ENCODE measurements at places on chromosomes 4 and X. TPM values are rescaled to one million over a fixed set of nuclear protein-coding genes. Genes with fewer than 3 reads are reported as not detected.

- peak; percentile 5 for DNase-seq
Observed at GRCh38 chrX:39456894-39457604, 640.7 kb downstream of the BCOR start.

GRCh38 chrX:1788300-1788911 is 173.5 kb downstream of the ASMT start:
- no peak for DNase-seq

- no peak for DNase-seq
Observed at GRCh38 chr4:40747207-40747835, 2.4 kb upstream of the NSUN7 start.

TRIM61 gene
- 1.2 TPM for total RNA-seq

DNA sequence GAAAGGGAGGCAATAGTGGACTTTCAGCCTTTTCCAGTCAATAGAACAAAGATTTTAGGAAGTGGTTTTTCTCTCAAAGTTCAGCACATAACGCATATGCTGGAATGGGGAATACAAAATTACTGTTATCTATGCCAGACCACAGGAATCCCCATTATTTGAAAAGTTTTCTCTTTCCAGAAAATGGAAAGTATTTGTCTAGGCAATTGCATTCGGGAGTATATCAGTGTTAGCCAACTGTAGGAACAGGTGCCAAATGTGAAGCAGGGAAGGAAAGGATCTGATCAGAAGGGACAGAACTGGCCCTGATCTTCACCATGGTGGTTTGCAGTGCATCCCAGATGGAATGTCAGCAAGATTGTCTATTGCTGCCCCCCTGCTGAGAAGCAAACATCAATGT is 213.6 kb downstream of the CPE start:
- peak; percentile 55 for DNase-seq

CSTF2 gene
- total RNA-seq = 8.9 TPM

TRPC5OS gene
- total RNA-seq = not detected

GAB1 gene
- 51.5 TPM for total RNA-seq

GRCh38 chr4:150215601-150216000 is 137.4 kb downstream of the DCLK2 start:
- no peak for DNase-seq

HPSE gene
- 3.9 TPM for total RNA-seq

SPIN3 gene
- 9.7 TPM for total RNA-seq

GRCh38 chrX:83916525-83916924 is 55.6 kb downstream of the CYLC1 start:
- no peak for DNase-seq

DNA sequence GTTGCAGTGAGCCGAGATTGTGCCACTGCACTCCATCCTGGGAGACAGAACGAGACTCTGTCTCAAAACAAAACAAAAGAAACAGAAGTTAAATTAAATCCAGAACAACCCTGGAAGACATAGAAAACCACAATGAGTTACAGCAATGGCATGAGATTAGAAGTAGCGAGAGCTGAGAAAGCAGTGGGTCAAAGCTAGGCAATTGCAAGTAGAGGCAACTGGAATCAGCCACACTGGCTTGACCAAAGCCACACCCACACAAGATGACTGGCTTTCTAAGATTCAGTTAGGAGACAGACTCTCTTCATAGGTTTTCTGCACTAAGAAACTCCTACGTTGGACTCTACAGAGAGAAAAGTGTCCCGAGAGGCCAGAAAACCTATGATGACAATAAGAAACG is 443.0 kb downstream of the GPM6A start:
- no peak for DNase-seq

PRR32 gene
- total RNA-seq = 3.5 TPM

GRCh38 chr4:14837860-14838259 is 164.4 kb upstream of the CPEB2 start:
- DNase-seq = no peak

DNA sequence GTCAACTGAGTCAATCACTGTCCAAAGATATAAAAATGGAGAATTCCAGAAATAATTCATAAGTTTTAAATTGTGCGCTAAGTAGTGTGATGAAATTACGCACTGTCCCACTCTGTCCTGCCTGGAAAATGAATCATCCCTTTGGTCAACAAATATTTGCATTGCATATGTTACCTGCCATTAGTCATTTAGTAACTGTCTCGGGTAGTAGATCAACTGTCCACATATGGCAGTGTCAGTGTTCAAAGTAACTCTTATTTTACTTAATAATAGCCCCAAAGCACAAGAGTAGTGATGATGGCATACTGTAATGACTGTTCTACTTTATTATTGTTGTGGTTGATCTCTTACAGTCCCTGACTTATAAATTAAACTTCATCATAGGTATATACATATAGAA is 3.4 kb downstream of the YTHDC1 start:
- DNase-seq = no peak

DNA sequence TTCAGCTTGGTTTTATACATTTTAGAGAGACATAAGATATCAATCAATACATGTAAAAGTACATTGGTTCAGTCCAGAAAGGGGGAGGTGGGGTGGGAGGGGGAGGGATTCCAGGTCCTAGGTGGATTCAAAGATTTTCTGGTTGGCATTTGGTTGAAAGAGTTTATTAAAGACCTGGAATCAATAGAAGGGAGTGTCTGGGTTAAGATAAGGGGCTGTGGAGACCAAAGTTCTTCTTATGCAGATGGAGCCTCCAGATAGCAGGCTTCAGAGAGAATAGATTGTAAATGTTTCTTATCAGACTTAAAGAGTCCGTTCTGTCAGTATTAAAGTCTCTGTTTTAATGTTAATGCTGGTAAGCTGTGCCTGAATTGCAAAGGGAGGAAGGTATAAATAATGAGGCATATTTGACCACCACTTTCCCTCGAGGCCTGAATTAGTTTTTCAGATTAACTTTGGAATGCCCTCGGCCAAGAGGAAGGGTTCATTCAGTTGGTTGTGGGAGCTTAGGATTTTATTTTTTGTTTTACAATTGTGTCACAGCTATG is 169.9 kb downstream of the AASDH start:
- DNase-seq = no peak

CHRDL1 gene
- total RNA-seq = 13.4 TPM

- DNase-seq = no peak
Observed at GRCh38 chrX:43656005-43656494, at the start of gene MAOA. Gene MAOA (plus strand): TSS chrX:43656299. CDS start chrX:43656342, 43 bp downstream.

DNA sequence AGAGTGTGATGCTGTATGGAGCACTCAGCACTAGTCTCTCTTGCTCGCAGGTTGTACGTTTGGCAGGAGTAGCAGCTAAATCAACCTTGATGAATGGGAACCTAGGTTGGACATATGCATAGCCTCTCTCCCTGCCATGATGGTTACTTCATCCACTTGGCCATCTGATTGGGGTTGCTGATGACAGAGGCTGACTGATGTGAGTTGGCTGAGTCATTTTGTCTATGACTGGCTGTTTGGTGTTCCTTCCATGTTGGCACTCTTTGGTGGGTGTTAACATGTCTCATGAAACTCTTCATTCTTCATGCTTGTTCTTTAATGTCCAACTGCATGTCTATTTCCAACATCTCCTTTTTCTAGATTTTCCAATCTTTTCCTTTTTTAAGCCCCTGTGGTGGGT is 31.6 kb upstream of the SPARCL1 start:
- DNase-seq = no peak

- peak; percentile 21 for DNase-seq
Observed at GRCh38 chrX:10529344-10529743, 91.0 kb downstream of the MID1 start.

DNA sequence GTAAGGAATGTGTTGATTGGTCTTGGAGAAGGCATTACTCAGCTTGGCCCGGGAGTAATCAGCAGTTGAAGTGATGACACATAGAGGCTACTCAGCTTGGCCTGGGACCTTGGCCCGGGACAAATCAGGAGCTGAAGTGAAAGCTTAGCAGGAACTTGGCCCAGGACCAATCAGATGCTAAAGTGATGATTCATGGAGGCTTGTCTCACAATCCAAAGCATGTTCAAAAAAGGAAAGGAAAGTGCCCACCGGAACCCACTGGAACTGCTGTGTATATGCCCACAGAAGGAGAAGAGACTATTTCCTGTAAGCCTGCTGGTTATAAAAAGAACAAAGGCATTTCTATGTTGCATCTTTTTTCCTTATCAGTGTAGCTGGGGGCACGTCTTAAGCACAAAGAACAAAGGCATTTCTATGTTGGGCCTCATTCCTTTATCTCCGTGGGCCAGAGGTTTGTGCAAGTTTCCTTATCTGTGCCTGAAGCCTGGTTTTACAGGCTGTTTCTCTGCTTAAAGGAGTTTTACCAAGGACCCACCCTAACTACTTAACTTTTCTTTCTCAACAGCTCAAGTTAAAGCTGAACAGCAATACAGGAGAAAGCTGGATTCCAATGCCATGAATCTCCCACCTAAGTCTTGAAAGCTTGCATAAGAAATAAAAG is 1176.7 kb downstream of the NLGN4X start:
- peak; percentile 0 for DNase-seq

DNA sequence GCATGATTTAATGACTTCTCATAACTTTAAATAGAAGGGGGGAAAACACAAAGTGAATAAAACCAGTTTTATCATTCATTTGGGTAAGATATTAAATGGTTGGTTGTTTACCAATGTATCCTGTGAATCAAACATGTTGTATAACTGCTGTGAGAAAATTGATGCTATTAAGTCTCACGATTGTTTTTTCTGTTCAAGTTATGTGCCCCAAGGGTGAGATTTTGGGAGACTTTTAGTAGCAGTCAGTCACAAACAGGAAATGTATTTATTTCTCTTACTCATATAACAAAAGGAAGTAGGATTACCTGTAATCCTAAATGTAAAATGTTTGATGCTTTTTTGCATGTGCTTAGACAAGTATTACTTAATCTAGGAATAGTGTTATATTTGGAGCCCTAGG is 39.2 kb downstream of the MTHFD2L start:
- no peak for DNase-seq

MAGEA9B gene
- total RNA-seq = not detected
